ENCODE measurements at places on chromosomes 1 and 21. TPM values are rescaled to one million over a fixed set of nuclear protein-coding genes. Genes with fewer than 3 reads are reported as not detected.

DNA sequence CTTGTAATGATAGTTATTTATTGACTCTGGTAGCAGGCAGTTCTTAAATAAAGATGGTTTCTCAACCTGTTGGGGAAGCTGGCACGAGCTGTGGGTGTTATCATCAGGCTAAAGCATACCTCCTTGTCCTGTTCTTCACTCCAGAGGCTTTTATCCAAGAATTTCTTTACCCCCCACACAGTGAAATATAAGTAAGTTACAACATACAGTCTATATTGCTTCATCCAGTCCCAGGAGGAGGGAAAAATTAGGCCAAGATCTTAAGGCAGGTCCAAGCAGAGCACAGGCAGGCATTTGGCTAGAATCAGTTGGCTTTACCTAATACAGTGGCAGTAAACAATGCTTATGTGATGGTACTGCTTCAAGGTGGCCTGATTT, 6.3 kb downstream of the TMEM81 start:
- DNase-seq, result no peak

- DNase-seq, result no peak
Observed at GRCh38 chr1:111214074-111214801, 13.3 kb upstream of the CHI3L2 start.

DNA sequence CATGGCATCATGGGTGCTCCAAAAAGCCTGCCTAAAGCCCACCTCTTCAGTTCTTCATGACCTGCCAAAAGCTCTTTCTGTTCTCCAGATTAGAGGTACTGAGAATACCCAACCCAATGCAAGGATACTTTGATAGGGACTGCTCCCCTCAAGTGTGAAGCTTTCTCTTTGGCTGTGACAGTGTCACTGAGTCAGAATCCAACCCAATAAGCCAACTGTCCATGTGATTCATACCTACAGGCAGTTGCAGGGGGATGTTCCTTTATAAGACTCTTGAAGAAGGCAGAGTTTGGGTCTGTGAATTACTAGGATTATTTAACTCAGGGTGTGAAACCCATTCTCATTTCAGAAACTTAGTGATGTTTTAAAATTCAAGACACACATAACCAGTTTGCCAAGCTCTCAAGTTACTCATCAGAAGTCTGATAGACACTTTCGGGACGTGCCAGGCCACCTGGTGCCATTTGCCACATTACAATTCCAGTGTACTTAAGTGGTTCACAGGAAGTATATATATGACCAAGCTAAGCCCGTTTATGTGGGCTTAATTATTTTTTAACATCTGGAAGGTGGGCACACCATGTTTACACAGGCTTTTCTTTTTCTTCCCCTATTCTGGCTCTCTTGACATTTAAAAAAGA, 265.8 kb downstream of the NFIA start:
- DNase-seq, result no peak

GRCh38 chr1:5649166-5649551, 343.1 kb downstream of the NPHP4 start:
- no peak for DNase-seq

- no peak for DNase-seq
Observed at GRCh38 chr1:184297244-184297750, 89.5 kb upstream of the C1orf21 start.

DNA sequence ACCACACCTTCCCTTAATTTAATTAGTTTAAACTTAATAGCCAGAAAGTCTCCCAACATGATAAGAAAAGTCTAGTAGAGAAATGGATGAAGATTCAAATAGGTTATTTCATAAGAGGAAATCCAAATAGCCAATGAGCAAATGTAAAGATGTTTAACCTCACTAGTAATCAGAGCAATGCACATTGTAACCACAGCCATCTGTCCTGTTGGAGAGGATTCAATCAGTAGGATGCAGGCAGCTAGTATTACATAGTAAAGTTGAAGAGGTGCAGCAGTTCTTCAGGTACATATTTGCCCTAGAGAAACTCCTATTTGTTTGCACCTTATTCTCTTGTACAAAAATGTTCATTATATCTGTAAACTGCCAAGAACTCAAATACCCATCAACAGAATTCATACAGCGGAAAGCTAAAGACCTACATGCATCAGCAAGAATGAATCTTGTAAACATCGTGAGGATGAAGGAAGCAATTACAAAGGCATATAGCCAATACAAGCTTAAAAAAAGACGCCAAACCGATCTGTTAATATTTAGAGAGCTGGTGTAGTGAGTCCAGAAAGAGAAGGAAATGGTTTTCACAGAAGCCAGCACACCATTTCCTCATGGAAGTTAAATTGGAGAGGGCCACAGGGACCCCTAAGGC, 27.9 kb downstream of the DIP2A start:
- no peak for DNase-seq

GRCh38 chr1:166089804-166090203, 77.0 kb downstream of the FAM78B start:
- no peak for DNase-seq

- DNase-seq, result no peak
Observed at GRCh38 chr21:35120631-35121180, 71.6 kb upstream of the RUNX1 start.

- no peak for DNase-seq
Observed at GRCh38 chr1:157234705-157235273, 96.6 kb upstream of the ETV3 start.

GRCh38 chr1:232718928-232719927, 86.0 kb upstream of the MAP10 start:
- no peak for DNase-seq

DNA sequence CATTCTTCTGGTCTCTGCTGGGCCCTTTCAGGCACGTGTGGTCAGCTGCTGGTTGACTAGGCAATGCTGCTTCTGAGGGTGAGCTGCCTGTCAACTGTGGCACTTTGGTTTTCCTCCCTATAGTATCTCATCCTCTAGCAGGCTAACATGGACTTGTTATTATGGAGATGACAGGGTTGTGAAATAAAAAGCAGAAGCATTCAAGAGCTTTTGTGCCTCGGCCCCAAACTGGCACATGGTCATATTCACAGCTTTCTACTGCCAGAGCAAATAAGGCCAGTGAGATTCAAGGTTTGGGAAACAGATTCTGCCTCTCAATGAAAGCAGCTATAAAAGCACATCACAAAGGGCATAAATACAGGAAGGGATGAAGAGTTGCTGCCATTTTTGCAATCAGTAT, 1.6 kb upstream of the ZNF124 start:
- DNase-seq, result no peak

- DNase-seq, result peak; percentile 26
Observed at GRCh38 chr1:181423301-181423918, 59.9 kb upstream of the CACNA1E start.

- no peak for DNase-seq
Observed at GRCh38 chr1:23383577-23384311, 14.1 kb upstream of the ZNF436 start.

- peak; percentile 93 for DNase-seq
Observed at GRCh38 chr1:39691383-39692151, at the start of gene HPCAL4. Gene HPCAL4 (minus strand): TSS chr1:39691433. CDS start chr1:39684603, 6,830 bp downstream.

DNA sequence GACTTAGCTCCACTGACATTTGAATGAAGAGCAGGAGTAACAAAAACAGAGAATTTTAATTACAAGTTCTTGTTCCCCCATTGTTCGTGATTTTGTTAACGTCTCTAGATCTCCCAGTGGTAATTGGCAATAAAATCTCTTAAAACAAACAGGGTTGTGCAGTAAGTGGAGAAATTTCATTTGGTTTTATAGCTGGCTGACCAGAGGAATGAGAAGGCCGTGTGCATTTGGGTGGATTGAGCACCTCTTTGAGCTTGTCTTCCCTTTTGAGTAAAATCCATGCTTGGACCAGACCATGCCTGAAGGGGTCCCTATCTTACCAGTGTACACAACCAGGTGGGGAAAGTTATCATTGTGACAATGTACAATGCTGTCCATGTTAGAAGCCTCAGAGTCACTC, 137.8 kb downstream of the HIVEP3 start:
- no peak for DNase-seq

DNA sequence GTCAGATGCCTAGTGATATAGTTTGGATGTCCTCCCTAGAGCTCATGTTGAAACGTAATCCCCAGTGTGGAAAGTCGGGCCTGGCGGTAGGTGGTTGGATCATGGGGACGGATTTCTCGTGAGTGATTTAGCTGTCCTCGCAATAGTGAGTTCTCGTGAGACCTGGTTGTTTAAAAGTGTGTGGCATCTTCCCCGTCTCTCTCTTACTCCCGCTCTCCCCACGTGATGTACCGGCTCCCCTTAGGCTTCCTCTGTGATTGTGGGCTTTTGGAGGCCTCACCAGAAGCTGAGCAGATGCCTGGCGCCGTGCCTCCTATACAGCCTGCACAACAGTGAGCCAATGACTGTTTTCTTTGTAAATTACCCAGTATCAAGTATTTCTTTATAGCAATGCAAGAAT, 264.5 kb downstream of the TTLL7 start:
- no peak for DNase-seq

GRCh38 chr1:234669499-234669898, 59.5 kb upstream of the IRF2BP2 start:
- DNase-seq, result no peak

DNA sequence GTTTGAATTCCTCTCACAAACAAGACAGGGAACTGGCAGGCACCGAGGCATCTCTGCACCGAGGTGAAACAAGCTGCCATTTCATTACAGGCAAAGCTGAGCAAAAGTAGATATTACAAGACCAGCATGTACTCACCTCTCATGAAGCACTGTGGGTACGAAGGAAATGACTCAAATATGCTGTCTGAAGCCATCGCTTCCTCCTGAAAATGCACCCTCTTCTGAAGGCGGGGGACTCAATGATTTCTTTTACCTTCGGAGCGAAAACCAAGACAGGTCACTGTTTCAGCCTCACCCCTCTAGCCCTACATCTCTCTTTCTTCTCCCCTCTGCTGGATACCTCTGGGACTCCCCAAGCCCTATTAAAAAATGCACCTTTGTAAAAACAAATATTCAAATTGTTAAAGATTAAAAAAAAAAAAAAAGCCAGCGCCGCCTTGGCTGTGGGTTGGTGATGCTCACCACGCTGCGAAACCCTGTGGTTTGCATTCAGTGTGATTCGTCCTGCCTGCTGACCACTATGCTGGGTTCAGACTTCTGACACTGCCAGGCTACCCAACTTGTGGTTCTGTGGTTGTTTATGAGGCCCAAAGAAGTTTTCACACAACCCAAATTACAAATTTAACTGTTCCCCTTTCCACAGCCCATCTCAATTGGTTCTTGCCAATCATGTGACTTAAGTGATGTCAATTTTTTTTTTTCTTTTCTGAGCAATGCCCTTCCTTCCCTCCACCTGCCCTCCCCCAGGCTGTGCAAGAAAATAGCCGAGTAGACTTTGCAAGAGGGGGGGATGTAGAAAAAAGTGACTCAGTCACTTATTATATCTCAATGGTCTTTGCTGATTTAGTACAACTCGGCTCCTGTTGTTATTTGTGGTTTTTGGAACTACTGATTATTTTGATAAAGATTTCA, at the start of gene RUNX1:
Gene RUNX1 (minus strand): TSS at position 597 of the 912 bp plus-strand sequence.
- DNase-seq, result peak; percentile 92

- no peak for DNase-seq
Observed at GRCh38 chr1:109898842-109899241, 11.8 kb upstream of the CSF1 start.

- DNase-seq, result no peak
Observed at GRCh38 chr21:37269481-37269880, 2.3 kb upstream of the VPS26C start.

The CA14 gene
- polyA plus RNA-seq, result not detected

The PDZK1IP1 gene
- polyA plus RNA-seq, result not detected

The F13B gene
- not detected for polyA plus RNA-seq

The F3 gene
- not detected for polyA plus RNA-seq

The TTC39A gene
- polyA plus RNA-seq, result not detected
